Mesenteric fat pad (tissue), 1 donor: ENCODE measurements at places on chromosomes 6 and 20.

- no peak for DNase-seq
These were observed 15.6 kb downstream of the RAD21L1 start for GRCh38 chr20:1241456-1241855.

DNA sequence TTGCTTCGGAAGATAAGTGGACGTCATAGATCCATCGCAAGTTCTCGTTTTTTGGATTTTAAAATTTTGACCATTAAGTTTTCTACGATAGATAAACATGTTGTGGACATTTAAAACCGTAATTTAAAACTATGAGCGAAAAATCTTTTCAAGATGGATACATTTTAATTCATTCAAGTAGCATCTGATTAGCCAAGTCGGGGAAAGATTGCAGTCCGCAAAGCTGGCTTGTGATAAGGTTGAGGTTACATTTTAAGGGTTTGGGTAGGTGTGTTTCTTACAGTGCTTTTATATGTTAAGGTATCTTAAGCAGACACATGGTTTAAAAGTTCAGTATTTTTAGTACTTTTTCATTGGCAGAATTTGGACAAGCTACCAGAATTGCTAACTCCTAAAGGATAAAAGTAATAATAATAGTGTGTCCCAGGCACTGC lies 1.2 kb downstream of the WTAP start:
- no peak for DNase-seq

- DNase-seq, result no peak
These were observed 751.9 kb upstream of the CHD6 start for GRCh38 chr20:42370075-42370474.

DNA sequence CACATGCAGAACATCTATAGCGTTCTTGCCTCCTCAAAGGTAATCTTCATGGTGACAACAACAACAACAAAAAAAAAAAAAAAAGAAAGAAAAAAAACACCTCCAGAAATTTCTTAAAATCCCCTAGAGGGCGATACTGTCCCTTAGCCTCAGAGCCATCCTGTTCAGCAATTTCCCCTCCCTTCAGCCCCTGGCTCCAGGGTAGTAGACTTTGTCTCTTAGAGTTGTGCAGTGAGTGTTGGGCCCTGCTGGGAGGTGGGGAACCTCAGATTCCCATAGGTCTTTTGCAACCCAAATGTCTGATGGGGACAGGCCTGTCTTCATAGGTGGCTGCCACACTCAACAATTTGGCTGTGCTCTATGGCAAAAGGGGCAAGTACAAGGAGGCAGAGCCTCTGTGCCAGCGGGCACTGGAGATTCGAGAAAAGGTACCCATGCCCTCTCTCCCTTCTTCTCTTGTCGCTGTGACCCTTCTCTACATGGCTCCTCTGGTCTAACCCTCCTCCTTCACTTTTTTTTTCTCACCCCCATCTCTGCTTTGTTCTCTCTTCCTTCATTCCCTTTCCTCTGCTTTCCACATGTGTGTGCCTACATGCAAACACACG lies 6.0 kb upstream of the PTK7 start:
- DNase-seq, result no peak

DNA sequence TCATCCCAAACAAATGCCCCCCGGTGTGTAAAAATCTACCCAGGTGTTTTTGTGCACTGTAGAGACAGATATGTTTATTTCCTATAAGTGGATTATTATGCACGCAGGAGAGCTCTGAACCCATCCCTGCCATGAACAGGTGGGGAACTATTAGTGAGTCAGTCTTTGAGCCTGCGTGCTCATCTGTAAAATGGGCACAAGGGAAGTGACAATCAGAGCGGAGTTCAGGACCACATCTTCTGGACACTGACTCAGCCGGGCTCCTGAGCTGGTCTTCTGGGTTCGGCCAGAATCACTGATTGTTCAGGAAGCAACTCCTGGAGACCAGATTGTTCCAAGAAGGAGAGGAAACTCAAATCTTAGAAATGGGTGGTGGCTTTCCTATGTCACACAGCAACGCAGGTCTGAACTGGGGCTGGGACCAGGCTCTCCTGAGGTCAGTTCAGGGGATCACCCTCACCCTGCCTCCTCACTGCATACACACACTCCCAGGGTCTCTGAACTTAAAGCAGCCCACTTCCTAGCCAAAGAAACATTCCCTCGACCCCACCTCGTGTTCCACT lies 27.3 kb upstream of the TGM2 start:
- peak; percentile 65 for DNase-seq

- DNase-seq, result peak; percentile 67
These were observed 13.8 kb upstream of the MYL9 start for GRCh38 chr20:36527331-36528125.

DNA sequence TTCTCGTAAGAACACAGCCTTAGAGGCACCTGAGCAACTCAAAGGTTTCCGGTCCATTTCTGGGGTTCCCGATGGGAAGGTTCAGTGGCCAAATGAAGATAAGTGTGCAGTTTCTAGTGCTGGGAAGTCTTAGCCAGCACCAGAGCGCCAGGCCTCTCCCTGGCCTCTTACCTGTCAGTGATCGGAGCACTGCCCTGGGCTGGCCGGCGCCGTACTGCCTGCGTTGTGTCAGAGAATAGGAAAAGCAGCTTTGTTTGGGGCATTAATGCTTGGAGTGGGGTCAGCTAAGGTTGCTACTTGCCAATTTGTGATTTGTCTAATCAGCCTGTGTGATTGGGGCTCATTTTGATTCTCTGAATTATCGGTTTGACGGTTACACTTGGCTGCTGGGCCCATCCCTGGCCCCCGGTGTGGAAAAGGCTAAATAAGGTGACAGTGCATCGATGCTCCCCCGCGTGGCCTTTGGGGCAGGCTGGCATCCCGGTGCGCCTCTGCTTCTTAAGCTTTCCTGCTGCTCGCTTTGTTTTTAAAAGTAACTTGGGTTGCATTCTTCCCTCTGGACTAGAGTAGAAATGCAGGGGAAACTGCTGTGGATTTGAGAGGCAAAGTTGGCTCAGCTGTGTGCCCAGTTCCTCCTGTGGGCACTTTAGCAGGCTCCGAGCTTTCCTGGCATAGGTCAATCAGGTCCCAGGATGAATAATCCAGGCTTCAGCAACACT lies 51.8 kb downstream of the TCP11 start:
- no peak for DNase-seq

- no peak for DNase-seq
These were observed 19.2 kb upstream of the ZSCAN9 start for GRCh38 chr6:28205879-28206278.

DNA sequence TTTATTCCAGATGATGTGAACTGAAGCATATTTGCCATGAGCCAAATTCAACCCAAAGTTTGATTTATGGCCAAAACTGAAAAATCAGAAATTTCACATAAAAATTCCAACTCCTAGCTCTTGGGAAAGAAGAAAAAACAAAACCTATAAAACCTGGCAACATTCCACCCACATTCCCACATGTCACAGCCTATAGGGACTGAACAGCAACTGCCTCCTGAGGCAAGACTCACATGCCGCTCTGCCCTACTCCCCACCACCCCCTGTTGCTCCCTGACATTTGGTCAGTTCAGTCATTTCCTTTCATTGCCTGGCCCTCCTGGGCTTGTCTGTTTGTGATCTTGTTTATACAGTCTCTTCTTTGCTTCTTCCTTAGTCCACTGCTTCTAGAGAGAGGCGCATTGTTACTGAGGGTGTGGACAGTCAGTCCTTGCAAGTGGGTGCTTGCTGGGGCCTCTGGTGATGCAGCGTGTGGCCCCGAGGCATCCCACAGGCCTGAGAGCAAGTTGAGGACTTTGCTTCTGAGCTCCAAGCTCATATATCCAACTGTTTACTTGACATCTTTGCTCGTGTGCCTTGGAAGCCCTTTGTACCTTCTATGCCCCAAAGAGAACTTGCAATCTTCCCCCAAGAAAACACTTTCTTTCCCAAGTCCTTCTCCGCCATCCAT lies 31.4 kb downstream of the NFATC2 start:
- DNase-seq, result no peak

- no peak for DNase-seq
These were observed 98.9 kb downstream of the TBC1D32 start for GRCh38 chr6:121235386-121235785.

DNA sequence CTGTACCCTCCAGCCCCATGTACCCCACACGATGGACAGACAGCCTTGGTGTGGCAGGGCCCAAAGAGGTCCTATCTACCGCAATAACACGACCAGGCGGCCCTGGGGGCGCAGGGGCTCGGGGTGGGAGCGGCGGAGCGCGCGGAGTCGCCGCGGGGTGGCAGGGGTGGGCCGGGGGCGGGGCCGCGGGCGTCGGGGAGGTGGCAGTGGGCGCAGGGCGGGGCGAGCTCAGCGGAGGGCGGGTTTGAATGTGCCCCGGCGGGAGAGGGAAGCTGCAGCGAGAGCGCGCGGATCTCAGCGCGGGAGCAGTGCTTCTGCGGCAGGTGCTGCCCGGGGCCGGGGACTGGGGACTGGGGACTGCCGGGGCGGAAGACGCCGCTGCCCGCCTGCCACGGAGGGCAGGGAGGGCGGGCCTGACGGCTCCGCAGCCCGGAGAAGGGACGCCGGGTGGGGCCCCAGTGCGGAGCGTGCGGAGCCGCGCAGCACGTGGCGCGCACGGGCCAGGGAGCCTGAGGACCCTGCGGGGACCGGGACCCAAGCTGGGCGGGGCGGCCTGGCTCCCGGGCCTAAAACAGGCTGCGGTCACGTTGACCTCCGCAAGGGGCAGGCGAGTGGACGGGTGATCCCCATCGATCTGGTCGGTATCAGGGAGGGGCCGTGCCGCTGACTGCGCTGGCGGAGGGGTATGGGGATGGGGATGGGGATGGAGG lies at the start of gene SLC29A1:
Gene SLC29A1 (plus strand): TSS at position 277 of the 710 bp plus-strand sequence. CDS start 3,719 bp downstream, outside the sequence.
- peak; percentile 93 for DNase-seq

DNA sequence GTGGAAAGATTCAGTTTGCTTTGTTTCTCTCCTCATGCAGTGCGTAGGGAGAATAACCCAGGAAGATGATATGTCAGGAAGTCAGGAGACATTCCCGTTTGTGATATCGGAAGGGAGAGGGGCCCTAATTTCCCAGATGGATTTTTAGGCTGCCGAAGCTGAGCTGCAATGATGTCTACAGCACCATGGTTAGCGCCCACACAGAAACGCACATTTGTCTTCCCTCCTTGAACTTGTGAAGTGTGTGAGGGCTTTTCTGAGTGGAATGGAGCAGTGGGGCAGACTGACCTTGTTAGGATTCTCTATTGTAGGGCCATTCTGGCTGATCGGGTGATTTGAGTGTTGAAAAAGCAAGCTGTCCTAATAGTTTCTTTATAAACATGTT lies 191.3 kb upstream of the ARG1 start:
- DNase-seq, result no peak

DNA sequence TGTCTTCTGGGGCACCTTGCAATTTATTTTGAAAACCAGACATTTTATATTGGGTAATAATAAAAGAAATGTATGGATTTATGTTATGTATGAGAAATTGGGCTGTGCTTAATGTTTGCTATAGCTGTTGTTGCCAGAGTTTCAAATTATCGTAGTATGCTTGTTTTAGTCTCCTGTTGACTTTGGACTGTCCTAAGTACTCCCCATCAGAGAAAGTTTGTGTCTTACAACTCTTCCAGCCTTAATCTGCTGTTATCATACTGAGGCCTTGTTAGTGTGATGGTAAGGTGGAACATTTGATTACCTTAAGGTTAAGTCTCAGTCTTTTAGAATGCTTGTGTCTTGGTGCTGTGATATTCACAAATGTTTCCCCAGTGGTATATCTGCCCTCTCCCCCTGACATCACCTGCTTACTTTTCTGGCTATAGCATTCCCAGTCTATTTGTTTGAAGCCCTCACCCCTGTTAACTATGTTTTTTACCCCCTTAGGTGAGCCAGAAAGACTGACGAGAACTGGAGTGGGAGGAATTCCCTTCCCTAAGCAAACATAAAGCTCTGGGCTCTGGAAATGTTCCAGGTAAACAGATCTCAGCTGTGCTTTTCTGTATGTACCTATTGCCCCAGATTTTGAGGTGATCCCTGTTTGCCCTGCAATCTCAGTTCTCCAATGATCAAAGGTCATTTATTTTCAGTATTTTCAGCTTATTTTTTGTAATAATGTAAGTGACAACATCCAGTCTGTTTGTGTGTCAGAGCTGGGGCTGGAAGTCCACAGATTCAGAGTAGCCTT lies 581.1 kb upstream of the CITED2 start:
- no peak for DNase-seq

GRCh38 chr6:22596011-22596410 lies 26.6 kb downstream of the HDGFL1 start:
- no peak for DNase-seq

DNA sequence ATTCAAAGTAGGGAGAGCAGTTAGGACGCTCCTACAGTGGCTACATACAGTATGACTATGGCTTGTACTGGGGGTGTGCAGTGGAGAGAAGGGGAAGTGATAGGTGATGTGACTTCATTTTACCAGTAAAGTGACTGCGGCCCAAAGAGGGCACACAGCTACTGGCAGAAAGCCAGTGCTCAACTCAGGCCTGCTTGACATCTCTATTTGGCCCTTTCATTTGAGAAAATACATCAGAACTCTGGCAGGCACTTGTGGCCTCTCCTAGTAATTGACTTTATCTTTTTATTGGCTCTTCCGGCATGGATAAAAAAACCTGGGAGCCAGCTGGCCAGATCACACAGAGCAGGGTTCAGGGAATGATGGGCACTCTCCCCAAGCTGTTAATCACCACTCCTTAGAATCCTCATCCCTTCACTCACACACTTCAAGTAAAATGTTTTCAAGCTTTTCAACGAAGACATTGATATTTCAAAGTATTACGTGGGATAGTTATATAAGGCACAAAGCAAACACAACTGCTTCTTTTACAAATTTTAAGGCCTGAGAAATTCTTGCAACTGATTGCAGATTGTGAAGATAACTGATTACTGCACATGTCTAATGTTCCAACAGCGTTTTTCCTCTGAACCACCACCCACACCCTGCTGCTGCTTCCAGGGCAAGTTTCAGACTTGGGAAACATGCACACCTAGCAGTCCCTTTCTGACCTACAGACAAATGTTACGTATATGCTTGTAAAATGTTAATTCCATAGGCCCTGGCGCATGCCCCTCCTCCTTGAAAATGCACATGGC lies 73.5 kb downstream of the TNFRSF21 start:
- no peak for DNase-seq

DNA sequence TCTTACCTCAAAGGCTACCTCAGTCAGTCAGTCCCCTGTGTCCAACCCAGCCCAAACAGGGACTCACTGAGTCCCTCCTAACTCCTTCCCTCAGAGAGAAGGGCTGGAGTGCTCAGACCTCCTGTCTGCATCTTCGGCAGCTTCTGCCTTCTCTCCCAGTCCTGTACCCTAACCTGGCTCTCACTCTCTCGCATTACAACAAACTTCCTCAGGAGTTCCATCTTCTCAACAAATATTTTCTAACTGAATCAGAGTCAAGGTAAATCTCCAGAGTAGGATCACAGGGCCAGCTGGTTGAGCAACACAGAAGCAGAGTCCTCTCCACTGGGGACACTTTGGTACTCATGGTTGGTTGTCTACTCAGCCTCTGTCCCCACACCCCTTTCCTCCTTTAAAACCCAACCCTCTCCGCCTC lies 92.3 kb downstream of the MRPL14 start:
- DNase-seq, result no peak
